ENCODE measurements at places on chromosomes 4 and X. TPM values are rescaled to one million over a fixed set of nuclear protein-coding genes. Genes with fewer than 3 reads are reported as not detected.

GRCh38 chr4:169384779-169385178, 114.0 kb upstream of the SH3RF1 start:
- DNase-seq, result no peak

- DNase-seq, result no peak
Measured at GRCh38 chrX:101385795-101386541, at the start of gene BTK. Gene BTK (minus strand): TSS chrX:101386191. CDS start chrX:101375284, 10,907 bp downstream.

PTCHD1 gene
- not detected for total RNA-seq

- DNase-seq, result no peak
Measured at GRCh38 chr4:156568041-156568440, 403.6 kb downstream of the PDGFC start.

GRCh38 chr4:88697588-88698329, at the start of gene NAP1L5:
Gene NAP1L5 (minus strand): TSS chr4:88697829. CDS start chr4:88697754, 75 bp downstream.
- DNase-seq, result peak; percentile 88

- no peak for DNase-seq
Measured at GRCh38 chr4:148004228-148004857, 272.5 kb downstream of the ARHGAP10 start.

DNA sequence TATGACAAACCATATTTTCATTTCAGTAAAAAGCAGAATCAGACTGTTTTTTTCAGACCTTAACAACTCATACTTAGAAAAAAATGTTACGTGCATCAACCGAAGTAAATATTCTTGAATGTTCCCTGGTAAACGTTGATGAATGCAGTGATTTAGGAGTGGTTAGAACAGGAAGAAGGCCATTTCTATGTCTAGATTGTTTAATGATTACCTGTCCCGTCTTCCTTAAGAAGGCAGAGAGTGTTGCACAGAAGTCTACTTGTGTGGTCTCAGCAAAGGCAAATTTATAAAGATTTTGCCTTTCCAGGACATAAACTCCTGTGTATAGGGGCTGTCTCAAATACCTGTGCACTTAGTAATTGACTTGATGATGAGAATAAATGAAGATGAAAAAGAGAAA, 134.5 kb downstream of the MGST2 start:
- no peak for DNase-seq

Data from fibroblast of villous mesenchyme (primary cell).